ENCODE measurements at places on chromosomes 5 and 9.

DNA sequence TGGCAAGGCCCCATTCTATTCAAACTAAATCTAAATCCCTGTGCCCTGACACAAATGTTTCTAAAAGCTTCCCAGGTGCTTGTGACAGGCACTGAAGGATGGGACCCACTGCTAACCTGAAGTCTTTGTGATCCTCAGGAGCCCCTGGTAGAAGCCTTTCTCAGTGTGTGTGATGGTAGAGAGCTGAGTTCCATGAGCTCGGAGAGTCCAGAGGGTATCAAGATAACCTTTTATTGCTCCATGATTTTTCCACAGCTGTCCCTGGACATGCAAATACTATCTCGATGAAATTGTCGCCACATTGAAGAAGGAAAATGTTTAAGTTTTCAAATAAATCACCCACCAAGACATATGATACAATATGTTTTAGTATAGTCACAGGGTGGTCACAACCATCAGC lies 7.7 kb downstream of the CAST start:
- DNase-seq = no peak

- no peak for DNase-seq
Observed at GRCh38 chr5:159891371-159891770, 24.9 kb upstream of the ADRA1B start.

- DNase-seq = no peak
Observed at GRCh38 chr5:83720836-83721537, at the start of gene HAPLN1. Gene HAPLN1 (minus strand): TSS chr5:83720855. CDS start chr5:83673523, 47,332 bp downstream.

DNA sequence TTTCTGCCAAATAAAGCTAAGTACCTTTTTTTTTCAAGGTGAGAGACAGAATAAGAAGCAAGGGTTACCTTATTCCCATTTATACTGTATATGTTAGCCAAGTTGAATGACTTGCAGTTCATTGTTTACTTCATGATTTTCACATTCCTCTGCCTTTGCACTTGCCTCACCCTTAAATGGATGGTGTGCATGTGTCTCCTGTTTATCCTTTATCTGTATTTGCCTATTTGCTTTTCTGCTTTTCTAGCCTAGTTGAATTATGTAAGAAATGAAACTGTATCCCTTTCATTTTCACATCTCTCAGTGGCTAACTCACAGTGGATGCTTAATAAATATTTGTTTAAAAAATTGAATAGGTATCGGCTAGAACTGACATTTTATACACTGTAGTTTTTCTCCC lies 200.8 kb upstream of the ST8SIA4 start:
- DNase-seq = no peak

DNA sequence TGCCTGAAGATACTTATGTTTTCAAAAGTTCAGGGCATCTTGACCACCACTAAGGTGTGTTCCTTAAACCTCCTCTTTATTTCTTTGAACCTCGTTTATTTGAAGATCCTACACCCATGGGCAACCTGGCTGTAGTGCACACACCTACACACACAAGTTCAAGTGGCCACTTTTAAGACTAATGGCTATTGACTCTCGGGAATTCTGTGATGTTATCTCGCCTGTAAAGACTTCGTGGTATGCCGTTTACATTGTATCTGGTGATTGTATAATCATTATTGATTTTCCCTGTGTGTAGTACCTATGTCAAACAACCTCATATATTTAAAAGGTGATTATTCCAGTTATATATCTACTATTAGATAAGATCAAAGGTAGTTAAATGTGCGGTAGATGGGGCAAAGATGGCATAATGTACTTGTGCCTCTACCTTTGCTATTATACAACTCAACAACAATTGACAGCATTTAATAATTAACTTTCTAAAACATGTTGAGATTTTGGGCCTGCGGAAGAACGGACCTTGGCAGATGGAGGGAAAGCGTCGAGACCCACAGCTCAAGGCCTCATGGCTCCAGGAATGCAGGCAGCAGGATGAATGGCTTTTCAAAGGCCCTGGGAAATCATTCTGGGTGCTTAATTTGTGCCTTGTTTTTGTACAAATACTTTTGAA lies 51.4 kb upstream of the IRX2 start:
- DNase-seq = no peak

- no peak for DNase-seq
Observed at GRCh38 chr5:68738841-68739240, 355.0 kb upstream of the SLC30A5 start.

DNA sequence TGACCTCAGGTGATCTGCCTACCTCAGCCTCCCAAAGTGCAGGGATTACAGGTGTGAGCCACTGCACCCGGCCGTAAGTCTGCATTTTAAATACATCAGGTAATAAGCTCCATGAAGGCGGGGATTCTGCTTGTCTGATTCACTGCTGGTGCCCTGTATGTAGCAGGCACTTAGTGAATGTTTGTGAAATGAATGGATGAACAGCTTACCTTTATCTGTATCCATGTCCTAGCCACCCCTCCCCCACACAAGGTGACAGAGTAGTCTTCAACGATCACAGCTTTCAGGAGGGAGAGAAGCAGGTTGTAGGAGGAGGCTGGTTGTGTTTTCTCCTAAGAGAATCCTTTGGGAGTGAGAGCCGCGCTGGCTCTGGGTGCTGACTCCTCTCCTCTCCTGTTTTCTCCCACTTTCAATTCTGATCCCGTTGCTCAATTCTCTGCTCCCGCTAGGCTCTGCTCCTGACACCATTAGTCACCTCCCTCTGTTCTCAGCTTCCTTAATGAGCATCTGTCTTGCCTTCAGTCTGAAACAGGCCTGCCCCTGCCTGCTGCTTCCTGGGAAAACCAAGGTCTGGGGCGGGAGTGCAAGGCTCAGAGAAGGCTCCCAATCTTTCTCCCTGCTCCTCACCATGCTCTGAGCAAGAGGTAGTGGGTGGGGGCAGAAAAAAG lies 88.8 kb upstream of the CTNNA1 start:
- no peak for DNase-seq

GRCh38 chr5:36237751-36238150 lies 4.0 kb downstream of the NADK2 start:
- no peak for DNase-seq
